ENCODE measurements at places on chromosomes 16 and 17.

DNA sequence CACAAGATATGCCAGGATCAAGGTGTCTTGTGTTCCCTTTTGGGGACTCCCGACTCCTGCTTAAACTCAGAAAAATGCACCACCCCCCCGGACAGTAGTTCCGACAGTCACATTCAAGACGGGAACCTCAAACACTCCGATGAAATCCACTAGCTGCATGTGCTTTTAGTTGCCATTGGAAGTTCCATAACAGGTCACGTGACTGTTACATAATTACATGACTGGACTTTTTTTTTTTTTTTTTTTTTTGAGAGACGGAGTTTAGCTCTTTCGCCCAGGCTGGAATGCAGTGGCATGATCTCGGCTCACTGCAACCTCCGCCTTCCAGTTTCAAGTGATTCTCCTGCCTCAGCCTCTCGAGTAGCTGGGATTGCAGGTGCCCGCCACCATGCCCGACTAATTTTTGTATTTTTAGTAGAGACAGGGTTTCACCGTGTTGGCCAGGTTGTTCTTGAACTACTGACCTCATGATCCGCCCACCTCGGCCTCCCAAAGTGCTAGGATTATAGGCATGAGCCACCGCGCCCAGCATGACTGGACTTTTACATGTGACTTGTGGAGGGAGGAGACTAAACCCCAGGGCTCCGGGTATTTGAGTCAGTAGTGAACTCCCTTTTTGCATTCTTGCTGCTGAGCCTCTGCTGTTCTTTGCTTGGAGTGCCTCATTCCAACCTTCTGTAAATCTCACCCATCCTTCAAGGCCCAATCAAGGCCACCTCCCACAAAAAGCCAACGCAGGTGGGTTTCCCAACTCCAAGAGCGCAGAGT is 1.6 kb downstream of the SIRT7 start:
- no peak for DNase-seq

GRCh38 chr17:75552425-75553294 is 27.2 kb downstream of the LLGL2 start:
- DNase-seq = no peak

GRCh38 chr17:32529604-32530003 is 42.8 kb downstream of the CDK5R1 start:
- peak; percentile 80 for DNase-seq

DNA sequence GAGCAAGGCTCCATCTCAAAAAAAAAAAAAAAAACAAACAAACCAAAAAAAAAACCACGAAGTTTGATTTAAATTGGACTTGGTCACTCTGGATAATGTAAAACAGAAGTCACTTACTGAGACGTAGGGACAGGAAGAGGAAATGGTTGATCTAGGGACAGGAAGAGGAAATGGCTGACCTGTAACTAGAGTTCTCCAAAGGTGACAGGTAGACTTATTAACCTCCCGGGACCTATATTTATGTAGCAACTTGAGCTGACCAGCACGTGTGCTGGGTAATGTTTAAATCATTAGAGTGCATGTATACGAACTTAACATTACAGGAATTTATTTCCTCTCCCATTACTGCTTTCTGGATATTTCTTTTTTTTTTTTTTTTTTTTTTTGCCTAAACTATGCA is 81.5 kb upstream of the DHX40 start:
- no peak for DNase-seq

- DNase-seq = no peak
Observed at GRCh38 chr17:55442462-55442861, 20.8 kb upstream of the MMD start.

DNA sequence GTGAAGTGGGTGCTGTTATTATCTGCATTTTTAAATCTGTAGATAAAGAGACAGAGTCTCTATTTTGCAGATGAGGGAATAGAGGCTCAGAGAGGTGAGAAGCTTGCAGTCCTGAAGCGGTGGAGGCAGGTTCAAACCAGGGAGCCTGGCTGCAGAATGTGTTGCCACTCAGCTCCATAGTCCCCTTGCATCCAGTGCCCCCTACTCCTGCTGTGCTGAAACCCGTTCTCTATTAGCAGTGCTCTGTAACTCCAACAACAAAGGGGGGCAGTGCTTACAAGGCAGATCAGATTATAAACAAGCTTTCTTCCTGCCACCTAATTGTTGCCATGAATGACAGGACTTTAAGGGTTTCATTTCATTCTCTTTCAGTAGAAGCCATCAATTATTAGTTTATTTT is 118.1 kb upstream of the CACNG3 start:
- DNase-seq = no peak
